ENCODE measurements at places on chromosomes 13 and 19.

DNA sequence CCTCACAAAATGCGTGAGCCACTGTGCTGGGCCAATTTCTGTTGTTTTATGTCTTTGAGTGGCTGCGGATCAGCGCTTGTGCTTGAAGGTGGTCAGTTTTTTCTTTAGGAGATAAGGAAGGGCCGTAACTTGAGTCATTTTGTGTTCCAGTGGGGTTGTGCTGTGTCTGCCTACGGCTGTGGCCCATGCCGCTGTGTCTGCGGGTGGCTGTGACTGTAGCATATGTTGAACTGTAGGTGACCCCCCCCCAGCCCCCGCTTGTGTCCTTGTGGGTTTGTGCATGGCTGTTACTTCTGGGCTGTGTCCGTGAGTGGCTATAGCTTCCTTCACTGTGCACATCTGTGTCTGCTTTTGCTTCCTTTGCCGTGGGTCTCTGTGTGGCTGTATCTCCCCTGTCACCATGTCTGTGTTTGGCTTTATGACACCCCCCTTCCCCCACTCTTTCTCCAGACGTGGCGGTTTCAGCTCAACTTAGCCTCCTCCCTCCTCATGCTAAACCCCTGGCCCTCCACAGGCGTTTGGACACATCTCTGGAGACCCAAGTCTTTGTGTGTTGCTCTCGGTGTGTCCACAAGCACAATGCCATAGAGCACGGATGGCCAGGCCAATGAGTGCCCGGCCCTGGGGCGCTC lies 675 bp downstream of the PPP1R14A start:
- DNase-seq, result no peak

DNA sequence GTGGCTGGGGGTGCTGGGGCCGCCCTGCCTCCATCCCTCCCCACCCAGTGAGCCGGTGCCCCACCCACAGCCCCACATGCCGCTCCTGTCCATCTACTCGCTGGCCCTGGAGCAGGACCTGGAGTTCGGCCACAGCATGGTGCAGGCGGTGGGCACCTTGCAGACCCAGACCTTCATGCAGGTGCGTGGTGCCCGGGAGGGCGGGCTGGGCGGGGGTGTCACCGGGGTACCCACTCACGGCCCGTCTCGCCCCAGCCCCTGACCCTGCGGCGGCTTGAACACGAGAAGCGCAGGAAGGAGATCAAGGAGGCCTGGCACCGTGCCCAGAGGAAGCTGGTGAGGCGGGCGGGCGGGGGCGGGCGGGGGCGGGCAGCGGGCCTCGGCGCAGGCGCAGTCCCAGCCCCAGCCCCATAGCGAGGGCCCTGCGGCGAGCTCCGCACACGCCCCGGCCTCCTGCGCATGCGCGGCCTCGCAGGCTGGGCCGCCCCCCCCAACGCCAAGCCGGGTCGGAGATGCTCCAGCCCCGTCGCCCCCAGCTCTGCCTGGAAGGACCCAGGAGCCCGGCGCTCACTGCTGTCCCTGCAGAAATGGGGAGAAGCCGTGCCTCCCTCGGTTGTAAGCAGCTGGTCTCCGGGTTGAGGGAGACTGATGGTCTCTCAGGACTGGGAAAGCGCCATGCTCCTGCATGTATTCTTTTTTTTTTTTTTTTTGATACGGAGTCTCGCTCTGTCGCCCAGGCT lies 7.7 kb downstream of the ARHGAP45 start:
- peak; percentile 97 for DNase-seq

DNA sequence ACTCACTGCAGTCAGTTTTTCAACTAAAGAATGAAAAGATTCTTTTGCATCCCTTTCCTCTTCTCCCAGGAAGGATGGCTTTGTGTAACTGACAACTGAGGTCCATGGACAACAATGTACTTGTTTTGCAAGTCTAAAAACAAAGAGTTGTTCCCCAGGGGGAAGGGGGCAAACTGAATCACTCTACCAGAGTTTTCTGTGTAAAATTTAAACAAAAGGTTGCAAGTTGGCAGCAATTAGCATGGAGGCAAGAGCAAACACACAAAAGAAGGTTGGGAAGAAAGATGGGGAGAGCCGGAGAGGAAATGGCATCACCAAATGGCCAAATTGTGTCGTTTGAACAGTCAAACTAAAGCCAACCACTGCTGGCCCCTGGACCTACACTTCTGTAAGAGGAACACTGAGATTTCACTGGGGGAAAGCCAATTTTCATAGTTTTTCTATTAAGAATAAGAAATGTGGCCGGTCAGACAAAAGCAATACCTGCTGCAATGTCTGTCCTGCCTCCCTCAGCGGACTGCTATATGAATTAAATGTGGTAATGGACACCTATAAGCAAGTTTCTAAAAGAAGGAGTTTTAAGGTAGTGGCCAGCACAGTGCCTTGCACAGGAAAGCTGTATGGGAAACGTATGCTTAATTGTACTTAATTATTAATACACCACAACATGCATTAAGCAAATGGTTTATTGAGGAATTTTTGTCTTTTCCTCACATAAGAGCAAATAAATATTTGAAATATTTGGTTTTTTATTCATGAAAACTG lies 16.1 kb upstream of the SACS start:
- DNase-seq, result peak; percentile 60

DNA sequence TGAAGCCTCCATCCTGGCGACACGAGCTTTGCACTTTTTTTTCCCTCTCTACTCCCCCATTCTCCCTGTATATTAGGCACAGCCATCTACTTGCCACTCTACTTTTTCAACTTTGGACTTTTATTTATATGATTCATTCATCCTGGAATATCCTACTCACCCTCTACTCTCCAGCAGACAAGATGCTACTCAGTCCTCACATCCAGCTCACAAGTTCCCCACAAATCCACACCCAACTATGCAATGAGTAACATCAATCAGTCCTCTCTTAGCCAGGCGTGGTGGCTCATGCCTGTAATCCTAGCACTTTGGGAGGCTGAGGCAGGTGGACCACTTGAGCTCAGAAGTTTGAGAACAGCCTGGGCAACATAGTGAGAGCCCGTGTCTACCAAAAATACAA lies 23.9 kb upstream of the URAD start:
- DNase-seq, result no peak

- peak; percentile 85 for DNase-seq
Observed at GRCh38 chr19:14048443-14049153, 13.3 kb downstream of the PALM3 start.

GRCh38 chr13:48377857-48378256 lies 35.1 kb downstream of the LPAR6 start:
- DNase-seq, result no peak

DNA sequence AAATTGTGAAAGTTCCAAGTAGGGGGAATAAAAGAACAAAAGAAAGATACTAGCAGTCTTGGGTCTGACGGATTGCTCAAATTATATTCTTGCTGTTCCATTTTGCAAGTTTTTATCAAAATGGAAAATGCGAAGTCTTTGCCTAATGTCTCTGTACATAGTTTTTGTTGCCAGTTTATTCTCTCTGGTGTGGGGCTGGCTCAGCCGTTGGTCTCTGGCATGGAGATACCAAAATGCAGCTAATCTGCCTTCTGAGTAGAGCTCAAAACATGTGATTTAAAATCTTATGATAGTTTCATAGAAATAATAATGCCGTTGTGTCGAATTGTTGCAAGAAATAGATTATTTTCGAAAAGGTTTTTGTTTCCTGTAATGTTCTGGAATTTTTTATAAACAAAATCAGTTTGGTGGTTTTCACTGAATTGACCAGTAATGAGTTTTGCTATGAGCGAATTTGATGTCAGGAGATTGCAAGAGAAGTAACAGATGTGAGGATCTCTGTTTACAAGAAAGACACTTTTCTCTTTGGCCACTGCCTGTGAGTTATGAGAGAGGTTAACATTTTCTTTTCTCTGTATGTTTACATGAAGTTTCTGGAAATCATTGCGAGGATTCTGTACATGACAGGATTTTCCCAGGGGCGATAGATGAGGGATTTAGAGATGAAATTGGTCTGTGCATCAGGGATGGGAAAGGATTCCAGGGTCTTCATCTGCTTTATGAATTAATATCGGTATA lies 147.0 kb downstream of the DCT start:
- DNase-seq, result no peak

GRCh38 chr19:33641956-33642498 lies 20.3 kb downstream of the CHST8 start:
- no peak for DNase-seq

GRCh38 chr13:62663767-62664166 lies 1248.1 kb upstream of the PCDH20 start:
- no peak for DNase-seq

DNA sequence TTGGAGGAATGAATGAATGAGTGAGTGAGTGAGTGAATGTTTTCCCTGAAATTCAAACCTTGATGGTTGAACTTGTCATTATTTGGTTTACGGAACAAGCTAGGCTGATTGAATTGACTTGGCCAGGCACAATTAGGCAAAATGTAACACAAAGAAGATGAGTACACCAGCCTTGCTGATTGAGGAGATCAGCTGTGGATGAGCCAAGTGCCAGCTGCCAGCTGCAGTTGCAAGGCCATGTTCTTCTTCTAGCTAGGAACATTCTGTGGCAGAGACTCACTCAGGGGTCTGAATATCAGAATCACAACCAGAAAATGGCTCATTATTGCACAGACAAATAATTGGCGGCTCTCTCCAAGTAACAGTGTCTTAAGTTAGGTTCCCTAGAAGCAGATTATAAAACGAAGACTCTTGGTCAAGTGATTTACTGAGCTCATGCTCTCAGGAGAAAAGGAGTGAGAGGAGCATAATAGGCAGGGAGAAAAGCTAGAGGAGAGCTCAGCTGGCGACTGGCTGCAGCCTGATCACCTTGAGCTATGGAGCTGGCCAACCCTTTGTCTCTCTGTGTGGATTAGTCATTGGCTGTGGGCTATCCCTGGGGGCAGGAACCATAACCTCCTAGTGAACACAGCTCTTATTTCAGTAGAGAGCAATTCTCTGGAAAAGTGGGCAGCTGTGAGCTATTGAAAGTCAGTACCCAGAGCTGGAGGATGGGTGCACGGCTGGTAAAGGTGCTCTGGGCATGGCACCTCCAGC lies 225.3 kb upstream of the SERP2 start:
- DNase-seq, result no peak

DNA sequence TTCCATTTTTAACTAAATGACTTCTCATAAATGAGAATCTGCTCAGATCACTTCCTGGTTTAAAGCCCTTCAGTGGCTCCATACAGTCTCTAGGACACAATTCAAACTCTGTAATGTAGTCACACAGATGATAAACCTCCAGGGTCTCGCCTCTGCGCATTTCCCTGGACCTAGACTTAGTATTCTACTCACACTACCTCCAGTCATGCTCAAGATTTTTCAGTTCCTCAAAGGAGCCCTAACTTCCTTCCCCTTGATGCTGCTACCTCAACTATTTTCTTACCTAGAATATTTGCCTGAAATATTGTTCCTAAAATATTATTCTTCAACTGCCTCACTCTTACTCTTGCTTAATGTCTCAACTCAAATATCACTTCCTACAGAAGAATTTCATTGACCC lies 86.7 kb upstream of the TPP2 start:
- peak; percentile 40 for DNase-seq

DNA sequence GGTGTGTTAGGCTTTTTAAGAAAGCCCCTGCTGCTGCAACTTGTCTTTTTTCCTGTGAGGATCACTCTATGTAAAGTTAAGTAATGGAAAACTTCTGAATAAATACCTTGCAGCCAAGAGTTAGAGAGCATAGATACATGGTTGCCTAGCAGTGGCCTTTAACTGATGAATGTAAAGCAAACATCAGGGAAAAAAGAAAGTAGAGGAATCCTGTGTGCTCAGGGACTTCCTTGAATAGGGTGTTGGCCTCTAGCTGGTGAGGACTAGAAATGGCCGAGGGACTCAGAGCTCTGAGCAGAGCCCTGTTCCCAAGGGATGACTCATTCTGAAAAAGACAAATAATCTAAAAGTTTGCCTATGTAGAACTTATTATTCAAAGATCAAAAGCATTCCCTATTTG lies 135.7 kb downstream of the MIPEP start:
- no peak for DNase-seq

- no peak for DNase-seq
Observed at GRCh38 chr19:9453953-9454352, 18.6 kb upstream of the ZNF266 start.

GRCh38 chr13:29849731-29850212 lies 645 bp downstream of the UBL3 start:
- DNase-seq, result no peak

- no peak for DNase-seq
Observed at GRCh38 chr13:113066142-113066455, 39.5 kb upstream of the F7 start.

- DNase-seq, result no peak
Observed at GRCh38 chr13:49314344-49314882, 66.7 kb downstream of the CDADC1 start.

- DNase-seq, result no peak
Observed at GRCh38 chr19:45500918-45501729, 2.9 kb downstream of the PPM1N start.

DNA sequence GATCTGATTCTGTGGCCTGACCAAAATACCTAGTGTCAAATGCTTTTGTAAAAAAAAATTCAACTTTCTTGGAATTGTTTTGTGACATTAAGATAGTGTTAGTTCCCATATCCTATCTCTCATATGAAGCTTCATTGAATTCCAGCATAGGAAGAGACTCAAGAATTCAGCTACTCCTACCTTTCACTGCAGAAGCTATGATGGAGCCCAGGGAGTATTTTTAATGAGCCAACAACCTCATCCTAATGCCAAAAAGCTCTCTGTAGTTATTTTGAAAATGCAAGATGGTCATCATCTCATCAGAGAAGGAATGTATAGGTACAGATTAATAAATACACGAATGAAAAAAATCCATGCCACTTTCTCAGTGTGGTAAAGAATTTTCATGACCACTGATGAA lies 431.2 kb upstream of the SGCG start:
- no peak for DNase-seq

- DNase-seq, result no peak
Observed at GRCh38 chr19:44900328-44901244, 5.0 kb upstream of the APOE start.

GRCh38 chr19:15507068-15508034 lies 974 bp upstream of the CYP4F22 start:
- DNase-seq, result no peak

DNA sequence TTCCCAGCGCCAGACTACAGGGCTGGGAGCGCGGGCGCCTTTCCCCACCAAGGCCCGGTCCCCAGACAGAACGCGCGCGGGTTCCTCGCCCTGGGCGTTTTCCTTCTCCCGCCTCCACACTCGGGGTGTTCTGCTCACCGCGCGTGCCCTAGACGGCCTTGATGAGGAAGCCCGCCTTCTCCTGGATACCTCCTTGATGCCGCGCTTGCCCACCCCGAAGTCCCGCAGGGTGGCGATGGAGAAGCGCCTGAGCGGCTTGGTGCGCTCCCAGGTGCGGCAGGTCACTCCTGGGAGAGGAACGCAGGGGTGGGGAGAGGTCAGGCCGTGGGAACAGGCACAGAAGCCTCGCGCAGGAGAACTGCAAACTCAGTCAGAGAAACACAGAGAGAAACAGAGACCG lies 34.8 kb downstream of the CYP2B6 start:
- DNase-seq, result no peak

All from Karpas-422 (cell line).